ENCODE measurements at places on chromosomes 16 and 17. TPM values are rescaled to one million over a fixed set of nuclear protein-coding genes. Genes with fewer than 3 reads are reported as not detected.

DNA sequence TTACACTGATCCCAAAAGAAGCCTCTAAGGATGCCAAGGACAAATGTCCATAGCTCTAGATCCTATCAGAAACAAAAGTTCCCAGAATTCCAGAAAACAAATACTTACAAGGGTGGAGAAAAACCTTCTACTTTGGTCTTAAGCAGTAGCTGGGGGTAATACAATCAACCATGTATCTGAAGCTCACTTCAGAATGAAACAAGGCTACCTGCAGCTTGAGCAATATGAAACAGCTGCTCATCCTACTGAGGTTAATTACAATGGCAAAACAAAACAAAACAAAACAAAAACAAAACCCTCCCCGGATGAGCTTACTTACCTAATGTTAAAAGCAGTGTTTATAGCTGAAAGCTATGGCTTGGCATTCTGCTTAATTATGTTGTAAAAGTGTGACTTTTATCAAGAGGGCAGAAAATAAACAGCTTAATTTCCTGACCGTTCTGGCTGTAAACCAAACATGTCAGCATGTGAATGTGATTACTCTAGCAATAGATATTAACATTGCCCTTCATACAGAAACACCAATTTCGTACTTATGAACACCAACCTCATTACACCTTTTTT, 10.5 kb downstream of the PDZD9 start:
- H3K27ac ChIP-seq = no peak overlapping the region
- H3K36me3 ChIP-seq = peaks cover 5% of the 10 kb centered on the region
- DNase-seq = no peak
- no peaks in the 10 kb centered on the region for H3K4me1 ChIP-seq
- H3K27me3 ChIP-seq = no peaks in the 10 kb centered on the region
- H3K4me3 ChIP-seq = no peak overlapping the region

DNA sequence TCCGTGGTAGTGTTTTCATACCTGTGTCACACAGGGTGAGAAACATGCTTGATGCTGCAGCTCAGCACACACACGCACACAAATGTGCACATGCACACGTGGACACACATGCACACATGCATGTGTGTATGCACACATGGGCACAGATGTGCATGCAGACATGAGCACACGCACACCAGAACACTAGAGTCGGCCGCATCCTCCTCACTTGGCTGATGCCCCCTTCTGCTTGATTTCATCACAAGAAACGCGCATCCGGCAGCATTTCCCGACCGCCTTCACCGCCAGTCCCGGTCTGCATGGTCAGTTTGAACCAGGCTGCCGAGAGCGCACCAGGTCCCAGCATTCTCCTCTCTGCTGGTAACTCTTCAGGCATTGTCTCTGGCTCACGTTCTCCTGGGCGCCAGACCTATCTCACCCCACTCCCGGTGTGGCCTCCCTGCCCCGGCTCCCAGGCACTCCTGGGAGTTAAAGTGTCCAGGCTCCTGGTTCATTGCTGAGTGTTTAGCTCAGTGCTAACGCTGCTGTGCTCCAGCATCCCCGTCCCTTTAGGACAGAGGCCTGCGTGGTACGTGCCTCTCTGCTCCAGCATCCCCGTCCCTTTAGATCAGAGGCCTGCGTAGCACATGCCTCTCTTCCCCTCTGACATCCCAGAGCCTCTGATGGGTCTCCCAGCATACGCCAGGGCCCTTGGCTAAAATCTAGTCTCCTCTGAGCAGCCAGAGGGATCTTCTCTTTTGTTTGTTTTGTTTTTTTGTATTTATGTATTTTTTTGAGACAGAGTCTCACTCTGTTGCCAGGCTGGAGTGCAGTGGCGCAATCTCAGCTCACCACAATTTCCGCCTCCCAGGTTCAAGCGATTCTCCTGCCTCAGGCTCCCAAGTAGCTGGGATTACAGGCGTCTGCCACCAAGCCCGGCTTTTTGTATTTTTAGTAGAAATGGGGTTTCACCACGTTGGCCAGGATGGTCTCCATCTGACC, 16.0 kb downstream of the BAIAP2 start:
- H3K27me3 ChIP-seq = no peaks in the 10 kb centered on the region
- H3K36me3 ChIP-seq = no peaks in the 10 kb centered on the region

- H3K36me3 ChIP-seq = no peaks in the 10 kb centered on the region
- no peaks in the 10 kb centered on the region for H3K27me3 ChIP-seq
- H3K4me1 ChIP-seq = peaks cover 22% of the 10 kb centered on the region
- no peak overlapping the region for H3K4me3 ChIP-seq
- no peak for DNase-seq
These were observed 28.4 kb downstream of the CDH13 start for GRCh38 chr16:82655072-82655714.

DNA sequence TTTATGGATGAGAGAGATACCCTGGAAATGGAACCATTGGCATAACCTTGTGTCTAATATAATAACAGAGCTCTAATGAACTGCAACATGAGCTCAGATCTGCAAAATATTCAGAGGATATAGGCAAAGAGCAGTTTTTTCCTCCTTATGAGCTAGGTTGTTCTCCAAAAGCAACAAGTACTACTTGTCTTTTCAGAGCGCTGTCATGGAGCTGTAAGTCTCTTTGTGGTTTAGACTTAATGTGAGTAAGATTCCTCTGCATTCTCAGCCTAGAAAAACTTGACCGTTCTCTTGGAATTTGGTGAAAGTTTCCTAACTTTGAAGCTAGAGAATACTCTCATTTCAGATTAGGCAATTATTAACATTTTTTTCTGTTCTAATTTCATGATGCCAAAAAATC, 85.2 kb downstream of the FTO start:
- peaks cover 23% of the 10 kb centered on the region for H3K4me1 ChIP-seq
- peak overlapping the region; percentile 68 for H3K27ac ChIP-seq
- DNase-seq = no peak
- no peak overlapping the region for H3K4me3 ChIP-seq

DNA sequence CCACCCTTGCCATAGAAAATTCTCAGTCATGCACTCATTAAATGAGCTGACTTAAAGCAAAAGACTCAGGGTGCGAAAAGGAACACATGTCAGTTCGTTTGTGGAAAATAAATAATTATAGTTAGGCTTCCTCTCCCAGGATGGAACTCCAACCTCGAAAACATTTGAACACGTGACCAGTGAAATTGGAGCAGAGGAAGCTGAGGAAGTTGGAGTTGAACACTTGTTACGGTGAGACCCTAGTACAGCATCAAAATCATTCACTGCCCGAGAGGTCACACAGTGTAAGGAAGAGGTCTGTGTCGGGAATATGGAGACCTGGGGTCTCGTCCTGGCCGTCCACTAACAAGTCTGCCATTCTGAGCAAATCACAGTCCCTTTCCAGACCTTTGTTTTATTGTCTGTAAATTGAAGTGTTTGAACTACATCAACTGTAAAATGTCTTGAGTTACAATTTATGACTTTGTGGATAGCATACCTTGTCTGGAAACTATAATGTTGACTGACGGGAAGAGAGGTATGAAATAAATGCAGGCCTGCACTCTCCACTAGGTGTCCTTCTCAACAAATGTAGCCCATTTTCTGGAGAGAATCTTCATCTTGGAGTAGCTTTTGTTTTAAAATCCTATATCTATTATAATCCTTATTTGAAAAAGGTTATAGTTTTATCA, 7.7 kb downstream of the PSMD7 start:
- H3K27me3 ChIP-seq = no peaks in the 10 kb centered on the region
- no peak overlapping the region for H3K4me3 ChIP-seq
- DNase-seq = no peak
- H3K27ac ChIP-seq = no peak overlapping the region
- peaks cover 29% of the 10 kb centered on the region for H3K36me3 ChIP-seq

DNA sequence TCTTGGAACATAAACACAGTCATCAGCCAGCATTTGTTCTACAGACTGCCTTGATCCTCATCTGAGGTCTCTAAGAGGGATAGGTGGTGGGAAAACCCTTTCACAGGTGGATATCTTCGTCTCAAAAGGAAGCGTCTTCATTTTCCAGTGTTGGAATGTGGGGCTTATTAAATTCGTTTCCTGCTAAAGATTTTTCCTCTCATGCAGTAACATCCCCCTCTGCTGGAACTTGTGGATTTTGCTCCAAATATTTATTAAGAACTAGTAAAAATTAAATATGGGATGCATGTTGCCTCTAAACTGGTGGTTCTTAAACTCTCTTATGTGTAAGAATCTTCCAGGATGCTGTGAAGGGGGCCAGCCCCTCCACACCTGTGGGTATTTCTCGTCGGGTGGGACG, 20.1 kb upstream of the MLYCD start:
- H3K4me3 ChIP-seq = no peak overlapping the region
- no peaks in the 10 kb centered on the region for H3K36me3 ChIP-seq
- no peak overlapping the region for H3K27ac ChIP-seq
- H3K4me1 ChIP-seq = peaks cover 3% of the 10 kb centered on the region
- H3K27me3 ChIP-seq = peaks cover 8% of the 10 kb centered on the region
- no peak for DNase-seq

DNA sequence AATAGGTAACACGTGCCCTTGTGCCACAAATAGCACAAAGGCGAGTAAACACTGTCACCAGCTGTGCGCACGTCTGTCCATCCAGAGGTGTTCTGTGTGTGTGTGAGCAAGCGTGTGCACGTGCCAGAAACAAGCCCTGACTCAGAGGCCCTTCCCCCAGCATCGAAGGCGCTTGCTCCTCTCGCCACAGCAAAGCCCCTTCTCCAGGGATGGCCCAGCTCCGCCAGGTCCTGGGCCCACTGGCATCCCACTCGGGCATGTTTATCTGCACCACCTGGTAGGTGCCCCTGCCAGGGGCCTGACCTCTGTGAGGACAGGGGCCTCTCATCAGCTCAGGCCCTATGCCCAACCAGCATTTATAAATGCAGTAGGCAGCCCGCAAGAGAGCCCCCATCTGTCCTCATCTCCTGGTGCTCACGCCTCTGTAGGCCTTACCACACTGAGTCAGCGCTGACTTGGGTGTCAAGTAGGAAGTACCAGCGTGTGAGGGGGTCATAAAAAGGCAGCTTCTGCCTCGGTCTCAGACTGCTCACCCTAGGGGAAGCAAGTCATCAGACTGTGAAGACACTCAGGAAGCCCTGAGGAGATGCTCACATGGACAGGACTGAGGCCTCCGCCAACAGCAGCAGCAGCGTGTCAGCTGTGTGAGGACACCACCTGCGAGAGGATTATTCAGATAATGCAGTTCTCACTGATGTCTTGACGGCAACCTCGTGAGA, 10.8 kb downstream of the TMEM235 start:
- H3K4me1 ChIP-seq = peaks cover 13% of the 10 kb centered on the region
- H3K27me3 ChIP-seq = no peaks in the 10 kb centered on the region
- no peaks in the 10 kb centered on the region for H3K36me3 ChIP-seq
- no peak for DNase-seq
- no peak overlapping the region for H3K27ac ChIP-seq

PYCARD gene
- total RNA-seq = 6.5 TPM

TOM1L1 gene
- 47.8 TPM for total RNA-seq

DNA sequence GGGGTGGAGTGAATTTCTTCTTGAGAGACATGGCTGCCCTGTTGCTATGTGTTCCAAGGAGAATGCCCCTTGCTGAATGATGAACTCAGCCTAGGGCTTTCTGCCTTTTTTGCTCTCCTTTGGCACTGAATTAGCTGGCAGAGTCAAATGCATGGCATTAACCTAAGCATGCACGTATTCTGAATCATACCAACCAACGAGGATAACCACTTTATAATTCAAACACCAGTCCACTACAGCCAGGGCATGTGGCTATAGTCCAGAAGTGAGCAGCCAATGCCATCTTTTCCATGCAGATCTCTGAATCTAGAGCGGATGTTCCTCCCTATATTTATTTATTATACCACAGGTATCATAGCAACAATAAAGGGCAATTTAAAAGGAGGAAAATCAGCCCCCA, 15.7 kb downstream of the TMIGD1 start:
- H3K36me3 ChIP-seq = no peaks in the 10 kb centered on the region
- no peak overlapping the region for H3K27ac ChIP-seq
- H3K4me3 ChIP-seq = no peak overlapping the region
- peaks cover 55% of the 10 kb centered on the region for H3K27me3 ChIP-seq
- no peak for DNase-seq
- H3K4me1 ChIP-seq = no peaks in the 10 kb centered on the region

DNA sequence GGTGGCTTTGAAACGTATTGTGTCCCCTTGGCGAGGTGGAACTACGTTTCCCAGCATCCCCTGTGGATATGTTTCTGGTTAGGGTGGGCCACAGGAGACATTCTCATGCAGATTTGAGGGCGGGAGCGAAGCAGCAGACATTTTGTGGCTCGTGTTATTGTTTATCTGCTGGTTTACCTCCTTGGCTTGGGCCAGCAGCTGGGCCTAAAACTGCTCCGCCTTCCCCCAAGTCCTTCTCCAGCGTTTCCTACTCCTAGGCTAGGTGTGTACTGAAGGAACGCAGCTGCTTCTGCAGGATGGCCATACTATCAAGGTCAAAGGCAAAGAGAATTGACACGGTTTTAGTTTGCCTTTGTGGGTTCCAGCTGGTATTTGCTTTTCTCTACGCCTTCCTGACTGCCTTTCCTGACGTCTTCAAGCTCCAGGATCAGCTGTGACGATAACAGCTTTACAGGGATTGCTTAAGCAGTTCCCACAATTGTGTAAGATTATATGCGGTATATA, 17.2 kb upstream of the WSB1 start:
- DNase-seq = peak; percentile 44
- peak overlapping the region; percentile 13 for H3K4me3 ChIP-seq
- H3K36me3 ChIP-seq = no peaks in the 10 kb centered on the region
- no peaks in the 10 kb centered on the region for H3K27me3 ChIP-seq
- peak overlapping the region; percentile 71 for H3K27ac ChIP-seq
- peaks cover 2% of the 10 kb centered on the region for H3K4me1 ChIP-seq

NUTF2 gene
- 130 TPM for total RNA-seq

DNA sequence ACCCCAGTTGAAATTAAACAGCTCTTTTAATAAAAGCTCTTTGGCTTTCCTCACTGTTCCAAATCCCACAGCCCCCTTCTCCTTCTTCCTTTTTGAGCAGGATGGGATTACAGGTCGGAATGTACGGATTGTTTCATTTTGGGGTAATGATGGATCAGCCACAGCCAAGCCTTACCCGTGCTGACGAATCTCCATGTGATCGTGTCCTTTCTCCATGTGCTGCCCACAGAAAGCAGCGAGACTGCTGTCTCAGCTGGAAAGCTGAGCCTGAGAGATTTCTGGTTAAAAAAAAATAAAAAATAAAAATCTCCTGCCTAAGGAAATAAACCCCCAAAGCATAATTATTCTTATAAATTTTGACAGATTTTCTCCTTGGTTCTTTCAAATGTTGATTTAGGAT, 276.6 kb downstream of the CPPED1 start:
- H3K4me3 ChIP-seq = no peak overlapping the region
- no peak overlapping the region for H3K27ac ChIP-seq
- H3K27me3 ChIP-seq = peaks cover 1% of the 10 kb centered on the region
- no peaks in the 10 kb centered on the region for H3K36me3 ChIP-seq
- H3K4me1 ChIP-seq = no peaks in the 10 kb centered on the region
- no peak for DNase-seq

CA10 gene
- total RNA-seq = 0.29 TPM

- no peak for DNase-seq
- peaks cover 46% of the 10 kb centered on the region for H3K4me1 ChIP-seq
- H3K27ac ChIP-seq = no peak overlapping the region
- no peaks in the 10 kb centered on the region for H3K27me3 ChIP-seq
- no peak overlapping the region for H3K4me3 ChIP-seq
These were observed 54.5 kb downstream of the TENT4B start for GRCh38 chr16:50207652-50208051.

MYH2 gene
- not detected for total RNA-seq
